GM12878 (cell line): ENCODE measurements at places on chromosomes 16 and 17. TPM values are rescaled to one million over a fixed set of nuclear protein-coding genes. Genes with fewer than 3 reads are reported as not detected.

The HOXB1 gene
- polyA plus RNA-seq = not detected in 2 replicates

The TPSG1 gene
- polyA plus RNA-seq = not detected in 2 replicates

The HSD17B2 gene
- polyA plus RNA-seq = not detected in 2 replicates

The CNGB1 gene
- polyA plus RNA-seq = not detected in 2 replicates

The CCDC200 gene
- 2.3 and 3.2 TPM in 2 replicates for polyA plus RNA-seq

The MT3 gene
- polyA plus RNA-seq = not detected in 2 replicates

The PIEZO1 gene
- polyA plus RNA-seq = 26.9 and 35.6 TPM in 2 replicates

The BMERB1 gene
- 0.43 and 0.49 TPM in 2 replicates for polyA plus RNA-seq

The KRTAP3-1 gene
- not detected in 2 replicates for polyA plus RNA-seq

The RNF222 gene
- polyA plus RNA-seq = not detected in 2 replicates

The PRR14 gene
- polyA plus RNA-seq = 31.6 and 31.9 TPM in 2 replicates

The HEATR3 gene
- 10.3 and 12.8 TPM in 2 replicates for polyA plus RNA-seq

The WNK4 gene
- polyA plus RNA-seq = not detected in 2 replicates

The DCUN1D3 gene
- 1.4 and 1.8 TPM in 2 replicates for polyA plus RNA-seq

The ATP1B2 gene
- 0.28 and 0.30 TPM in 2 replicates for polyA plus RNA-seq

The KCNH4 gene
- 0.03 TPM in 1 of 2 replicates, not detected in the other for polyA plus RNA-seq

The FZD2 gene
- 0.14 and 0.25 TPM in 2 replicates for polyA plus RNA-seq

The C16orf86 gene
- 1.7 and 2.0 TPM in 2 replicates for polyA plus RNA-seq
